ENCODE measurements at places on chromosomes 12 and 14. TPM values are rescaled to one million over a fixed set of nuclear protein-coding genes. Genes with fewer than 3 reads are reported as not detected.

DNA sequence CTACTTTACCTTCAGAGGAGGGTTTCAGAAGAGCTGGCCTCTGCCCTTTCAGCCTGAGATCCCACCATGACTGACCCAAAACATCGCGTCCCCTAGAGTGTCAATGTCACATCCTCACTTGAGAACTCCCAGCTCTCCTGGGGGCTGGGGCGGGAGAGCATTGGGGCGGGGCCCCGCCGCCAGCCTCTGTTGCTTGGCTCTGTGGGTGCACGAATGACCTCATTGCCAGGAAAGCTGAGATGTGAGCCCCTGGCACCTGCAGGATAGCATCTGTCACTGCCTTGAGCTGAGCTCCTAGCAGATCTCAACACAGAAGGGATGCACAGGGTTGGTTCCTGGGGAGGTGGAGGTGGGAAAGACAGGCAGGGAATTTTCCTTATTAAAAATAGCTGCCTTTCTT is 20.6 kb upstream of the MYL2 start:
- no peak for DNase-seq

GRCh38 chr12:84760091-84760865 is 152.3 kb downstream of the SLC6A15 start:
- peak; percentile 20 for DNase-seq

The PPP1R3E gene
- total RNA-seq, result 5.8 TPM

- DNase-seq, result peak; percentile 34
Measured at GRCh38 chr12:64609536-64610078, 688 bp upstream of the RASSF3 start.

DNA sequence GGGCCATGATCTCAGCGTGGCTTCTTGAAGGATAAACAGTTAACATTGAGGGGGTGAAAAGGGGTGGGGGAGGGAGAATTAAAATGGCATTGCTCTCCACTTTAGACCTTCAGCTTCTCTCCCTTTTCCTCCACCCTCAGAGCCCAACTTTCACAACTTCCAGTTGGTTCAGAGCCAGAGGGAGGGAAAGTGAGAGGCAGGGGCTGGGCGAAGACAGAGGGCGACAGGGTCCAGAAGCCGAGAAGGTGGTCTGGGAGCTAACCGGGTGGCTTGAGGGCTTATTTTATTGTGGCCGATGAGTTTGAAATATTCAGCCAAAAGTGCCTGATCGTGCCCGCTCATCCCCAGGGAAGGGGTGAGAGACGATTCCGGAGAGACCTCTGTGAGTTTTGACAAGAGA is 4.1 kb downstream of the BMP4 start:
- peak; percentile 69 for DNase-seq

Measured in fibroblast of villous mesenchyme (primary cell).